ENCODE measurements at places on chromosomes 2 and 18.
A peak's percentile ranks its signal among the peaks of the same experiment; 100 is the strongest.

GRCh38 chr2:9201185-9201891, 5.3 kb upstream of the ASAP2 start:
- no peak for DNase-seq

GRCh38 chr2:182435754-182436153, 8.9 kb upstream of the PDE1A start:
- DNase-seq: no peak

GRCh38 chr2:66845307-66845706, 410.4 kb downstream of the MEIS1 start:
- DNase-seq: no peak

DNA sequence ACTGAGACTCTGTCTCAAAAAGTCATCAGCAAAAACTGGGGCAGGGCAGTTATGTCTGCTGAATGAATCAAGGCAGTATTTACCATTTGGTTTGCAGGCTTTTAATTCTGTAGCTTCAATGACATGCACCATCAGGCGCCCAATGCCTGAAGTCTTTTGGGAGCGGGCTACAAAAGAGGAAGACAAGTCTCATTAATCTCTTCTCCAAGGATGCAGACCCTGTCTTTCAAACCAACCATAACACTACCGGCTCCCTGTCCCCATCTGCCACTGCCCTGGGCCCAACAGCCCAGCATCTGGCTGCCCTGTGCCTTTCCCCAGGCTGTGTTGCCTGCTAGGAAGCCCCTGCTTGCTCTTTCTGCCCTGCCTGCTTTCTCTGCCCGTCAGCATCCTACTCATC, 30.3 kb downstream of the FAM228A start:
- DNase-seq: no peak

DNA sequence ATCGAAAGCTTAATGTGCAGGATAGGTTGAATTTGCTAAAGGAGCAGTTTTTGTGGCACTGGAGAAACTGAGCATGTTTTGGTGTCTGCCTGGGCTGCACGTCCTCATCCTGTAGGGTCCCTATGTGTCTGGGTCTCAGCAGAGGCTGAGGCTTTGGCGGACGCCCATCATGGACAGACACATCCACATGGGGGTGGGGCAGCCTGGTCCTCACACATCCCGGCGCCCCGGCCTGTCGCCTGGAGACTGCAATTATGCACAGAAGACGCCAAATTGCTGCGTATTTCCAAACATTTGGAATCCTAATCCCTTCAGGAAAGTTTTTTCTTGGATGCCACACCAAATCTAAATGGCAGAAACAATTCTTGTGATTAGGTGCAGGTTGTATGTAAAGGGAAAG, 128.2 kb upstream of the TWIST2 start:
- DNase-seq: no peak

GRCh38 chr2:239378918-239379640, 21.7 kb downstream of the HDAC4 start:
- DNase-seq: no peak

GRCh38 chr2:188369365-188369764, 77.7 kb downstream of the GULP1 start:
- DNase-seq: peak; percentile 35

GRCh38 chr2:100281521-100282438, 40.5 kb downstream of the LONRF2 start:
- no peak for DNase-seq

GRCh38 chr2:164655336-164655735, 34.1 kb upstream of the GRB14 start:
- no peak for DNase-seq

GRCh38 chr18:36481201-36481657, 183.7 kb downstream of the FHOD3 start:
- no peak for DNase-seq

GRCh38 chr2:43837831-43838559, 644 bp downstream of the ABCG5 start:
- no peak for DNase-seq

DNA sequence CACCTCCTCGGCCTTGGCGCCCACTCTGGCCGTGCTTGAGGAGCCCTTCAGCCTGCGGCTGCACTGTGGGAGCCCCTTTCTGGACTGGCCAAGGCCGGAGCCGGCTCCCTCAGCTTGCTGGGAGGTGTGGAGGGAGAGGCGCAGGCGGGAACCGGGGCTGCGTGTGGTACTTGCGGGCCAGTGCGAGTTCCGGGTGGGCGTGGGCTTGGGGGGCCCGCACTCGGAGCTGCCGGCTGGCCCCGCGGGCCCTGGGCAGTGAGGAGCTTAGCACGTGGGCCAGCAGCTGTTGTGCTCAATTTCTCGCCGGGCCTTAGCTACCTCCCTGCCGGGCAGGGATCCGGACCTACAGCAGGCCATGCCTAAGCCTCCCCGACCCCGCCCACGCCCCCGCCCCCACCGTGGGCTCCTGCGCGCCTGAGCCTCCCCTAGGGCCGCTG, 25.3 kb upstream of the TNP1 start:
- no peak for DNase-seq

GRCh38 chr2:203077451-203077850, 62.8 kb downstream of the NBEAL1 start:
- no peak for DNase-seq

DNA sequence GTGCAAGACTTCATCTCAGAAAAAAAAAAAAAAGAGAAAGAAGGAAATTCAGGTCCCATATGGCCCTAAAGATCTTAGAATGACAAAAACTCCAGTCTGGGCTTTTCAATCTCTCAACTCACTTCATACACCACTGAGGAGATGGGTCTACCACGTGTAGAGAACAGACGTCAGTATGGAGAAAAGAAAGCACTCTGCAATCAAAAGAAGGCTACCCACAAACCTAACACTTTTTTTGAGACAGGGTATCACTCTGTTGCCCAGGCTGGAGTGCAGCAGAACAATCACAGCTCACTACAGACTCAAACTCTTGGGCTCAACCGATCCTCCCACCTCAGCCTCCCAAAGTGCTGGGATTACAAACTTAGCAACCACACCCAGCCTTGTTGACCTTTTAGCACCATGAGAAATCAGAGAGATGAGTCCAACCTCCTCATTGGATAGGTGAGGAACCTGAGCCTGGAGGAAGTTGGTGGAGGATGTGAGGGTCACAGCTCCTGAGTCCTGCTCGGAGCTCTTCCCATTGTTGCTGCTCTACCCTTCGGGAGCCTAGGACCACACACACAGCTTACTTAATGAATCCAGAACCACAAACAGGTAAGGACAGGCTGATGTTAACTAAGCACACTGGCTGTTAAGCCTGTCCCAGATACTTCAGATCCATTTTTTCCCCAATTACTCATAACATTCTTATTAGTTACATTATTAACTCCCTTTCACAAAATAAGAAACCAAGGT, 23.7 kb downstream of the TBC1D8 start:
- DNase-seq: no peak

DNA sequence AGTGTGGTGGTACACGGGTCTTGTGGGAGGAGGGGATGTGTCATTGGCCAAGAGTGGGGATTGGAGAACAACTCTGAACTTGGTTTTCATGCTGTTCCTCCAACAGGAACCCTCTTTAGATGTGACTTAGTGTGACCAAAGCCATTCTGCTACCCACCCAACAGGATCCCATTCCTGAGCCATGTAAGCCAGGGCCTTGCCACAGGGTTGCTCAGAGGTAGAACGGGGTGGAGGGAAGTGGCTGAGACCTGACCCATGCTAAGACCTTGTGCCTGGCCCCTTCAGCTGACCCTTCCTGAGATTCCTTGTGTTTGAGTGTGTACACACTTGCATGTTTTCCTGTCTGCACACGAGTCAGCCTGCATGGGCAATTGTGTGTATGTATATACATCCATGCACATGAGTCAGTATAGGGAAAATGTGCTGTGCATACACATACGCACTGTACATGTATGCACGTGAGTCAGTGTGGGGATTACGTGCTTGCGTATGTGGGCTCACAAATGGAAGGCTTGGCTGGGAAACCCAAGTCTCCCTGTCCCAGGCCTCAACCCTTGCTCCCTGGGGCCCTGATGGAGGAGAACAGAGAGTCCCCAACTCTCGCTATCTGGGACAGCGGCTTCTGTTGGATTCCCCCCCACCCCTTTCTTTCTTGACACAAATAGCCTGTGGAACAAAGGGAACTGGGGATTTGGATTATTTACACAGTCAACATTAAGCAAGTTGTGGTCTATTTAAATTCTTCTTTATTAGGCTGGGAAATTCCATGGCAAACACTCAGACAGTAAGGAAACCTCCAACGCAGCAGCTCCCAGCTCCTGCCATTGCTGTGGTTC, 339.8 kb downstream of the DYSF start:
- DNase-seq: peak; percentile 70

DNA sequence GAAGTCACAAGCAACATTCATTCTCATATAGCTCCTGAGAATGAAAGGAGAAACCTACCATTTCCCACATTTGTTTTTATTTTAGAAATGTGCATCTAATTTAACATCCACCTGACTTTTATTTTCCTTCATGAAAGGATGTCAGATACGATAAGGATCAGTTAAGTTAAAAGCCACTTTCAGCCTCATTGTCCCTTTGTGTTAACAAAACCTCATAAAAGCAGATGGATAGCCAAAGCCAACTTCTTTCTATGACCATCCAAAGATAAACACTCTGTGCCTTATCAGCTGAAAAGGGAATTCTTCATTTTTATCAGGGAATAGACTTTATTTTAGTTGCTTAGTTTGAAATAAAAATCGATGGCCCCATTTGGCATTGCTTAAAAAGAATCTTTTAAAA, 25.7 kb upstream of the RIT2 start:
- DNase-seq: no peak

DNA sequence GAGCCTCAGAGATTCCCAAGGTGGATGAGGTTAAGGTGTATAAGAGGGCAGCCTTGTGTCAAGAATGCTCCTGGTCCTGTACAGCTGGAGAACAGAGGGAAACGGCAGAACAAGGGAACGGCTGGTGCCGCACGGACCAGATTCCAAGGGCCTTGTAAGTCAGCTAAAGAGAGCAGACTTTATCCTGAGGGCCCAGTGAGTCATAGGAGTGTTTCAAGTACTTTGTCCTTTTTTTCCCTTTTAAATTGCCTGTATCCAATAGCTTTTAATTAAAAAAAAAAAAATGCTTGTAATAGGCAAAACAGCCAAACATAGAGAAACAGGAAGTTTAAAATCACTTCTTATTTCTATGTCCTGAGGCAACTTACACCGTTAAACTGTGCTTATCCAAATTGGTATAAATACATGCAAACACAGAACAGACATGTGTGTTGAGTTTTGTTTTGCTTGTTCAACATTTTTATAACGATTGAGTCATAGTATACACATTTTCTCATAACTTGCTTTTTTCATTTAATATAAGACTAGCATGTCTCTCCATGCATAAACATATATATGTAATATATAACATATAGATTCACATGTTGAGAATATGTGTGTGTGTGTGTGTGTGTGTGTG, 42.1 kb upstream of the EVA1A start:
- DNase-seq: no peak

DNA sequence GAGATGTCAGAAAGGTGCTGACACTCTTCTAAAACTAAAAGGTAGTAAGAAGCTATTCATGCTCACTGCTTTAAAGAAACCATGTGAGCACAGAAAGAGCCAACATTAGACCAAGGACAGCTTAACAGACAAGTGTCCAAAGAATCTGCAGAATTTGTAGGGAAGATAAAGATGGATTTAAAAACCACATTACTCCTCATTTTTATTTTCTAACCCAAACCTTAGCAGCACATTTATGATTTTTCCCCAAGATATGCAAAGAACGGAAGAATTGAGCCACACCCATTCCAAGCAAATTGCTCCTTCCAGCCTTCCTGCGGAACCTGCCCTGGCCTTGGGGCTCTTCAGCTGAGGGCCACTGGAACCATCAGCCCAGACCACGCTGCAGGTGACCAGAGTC, 26.9 kb downstream of the MBP start:
- DNase-seq: no peak

- no peak for DNase-seq
These were observed 1.3 kb downstream of the ATP8B1 start for GRCh38 chr18:57801761-57802212.

DNA sequence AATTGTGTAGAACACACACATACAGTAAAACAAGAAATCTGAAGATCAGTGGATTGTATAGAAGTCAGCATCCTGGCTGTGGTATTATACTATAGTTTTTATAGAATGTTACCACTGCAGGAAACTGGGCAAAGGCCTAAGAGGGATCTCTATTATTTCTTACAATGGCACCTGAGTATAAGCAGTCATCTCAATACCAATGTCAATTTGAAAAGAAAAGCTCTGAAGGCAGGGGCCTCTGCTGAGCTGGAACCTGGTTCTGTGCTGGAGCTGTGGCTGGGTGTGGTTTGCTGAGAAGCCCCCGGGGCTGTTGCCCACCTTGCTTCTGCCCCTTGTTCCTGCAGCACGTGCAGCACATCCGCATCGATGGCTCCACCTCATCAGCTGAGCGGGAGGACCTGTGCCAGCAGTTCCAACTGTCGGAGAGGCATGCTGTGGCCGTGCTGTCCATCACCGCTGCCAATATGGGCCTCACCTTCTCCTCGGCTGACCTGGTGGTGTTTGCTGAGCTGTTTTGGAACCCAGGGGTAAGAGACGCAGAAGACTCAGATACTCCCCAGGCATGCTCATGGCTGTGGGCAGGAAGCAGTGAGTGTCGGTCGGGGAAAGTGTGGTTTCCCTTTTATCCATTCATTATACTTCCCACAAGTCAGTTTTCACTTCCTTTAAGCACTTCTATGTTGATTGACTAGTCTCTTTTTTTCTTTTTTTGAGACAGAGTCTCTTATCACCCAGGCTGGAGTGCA, 23.5 kb upstream of the RPL37A start:
- DNase-seq: no peak

- no peak for DNase-seq
These were observed 301.8 kb downstream of the NBAS start for GRCh38 chr2:15259356-15259756.

GRCh38 chr18:55290898-55291297, 297.1 kb downstream of the TCF4 start:
- no peak for DNase-seq

DNA sequence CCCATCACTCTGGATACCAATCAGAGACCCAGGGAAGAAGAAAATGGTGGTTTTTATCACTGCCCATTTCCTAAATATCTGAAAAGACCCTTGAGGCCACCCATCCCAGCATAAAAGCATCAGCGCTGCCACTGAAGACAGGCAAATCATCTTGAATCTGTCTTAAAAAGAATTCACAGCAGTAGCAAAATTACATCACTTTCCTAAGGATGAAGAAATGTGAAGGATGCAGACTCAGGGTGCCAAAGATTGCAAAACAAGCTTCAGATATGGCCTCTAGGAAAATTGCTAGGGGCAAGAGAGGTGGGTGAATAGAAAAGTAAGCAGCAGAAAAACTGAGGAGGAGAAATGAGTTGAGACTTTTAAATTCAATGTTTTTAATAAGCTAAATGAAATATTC, 70.0 kb downstream of the SLC25A12 start:
- no peak for DNase-seq

- no peak for DNase-seq
These were observed 67.0 kb downstream of the TTC21B start for GRCh38 chr2:165886487-165887146.

- DNase-seq: peak; percentile 54
These were observed 13.4 kb upstream of the COPS8 start for GRCh38 chr2:237072067-237072931.

GRCh38 chr2:127498386-127498785, 27.9 kb downstream of the IWS1 start:
- DNase-seq: no peak

All from prostate gland (tissue), 2 donors.